Stimulated activated CD8-positive, alpha-beta memory T cell treated with anti-CD3 and anti-CD28 coated beads, Interleukin-15, amount 100 ng/mL, for 1 hour (primary cell): ENCODE measurements at places on chromosomes 4 and X.

DNA sequence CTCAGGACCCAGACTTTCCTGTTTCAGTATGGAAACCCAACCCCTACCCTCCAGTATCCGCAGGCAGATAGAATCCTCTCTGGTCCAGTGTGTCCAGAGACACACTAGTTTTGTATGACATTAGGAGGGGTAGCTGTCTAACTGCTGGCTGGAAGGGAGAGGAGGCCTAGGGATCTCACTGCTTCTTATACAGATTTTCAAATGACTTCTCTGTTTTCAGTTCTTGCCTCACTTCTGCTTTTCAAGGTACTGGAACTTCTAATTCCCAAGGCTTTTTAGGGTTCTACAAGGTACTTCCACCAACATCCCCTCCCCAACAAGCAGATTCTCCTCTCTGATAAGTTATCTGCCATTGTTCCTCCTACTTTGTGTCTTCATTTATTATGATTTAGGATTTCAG lies 6.1 kb downstream of the SGCB start:
- no peak for DNase-seq

DNA sequence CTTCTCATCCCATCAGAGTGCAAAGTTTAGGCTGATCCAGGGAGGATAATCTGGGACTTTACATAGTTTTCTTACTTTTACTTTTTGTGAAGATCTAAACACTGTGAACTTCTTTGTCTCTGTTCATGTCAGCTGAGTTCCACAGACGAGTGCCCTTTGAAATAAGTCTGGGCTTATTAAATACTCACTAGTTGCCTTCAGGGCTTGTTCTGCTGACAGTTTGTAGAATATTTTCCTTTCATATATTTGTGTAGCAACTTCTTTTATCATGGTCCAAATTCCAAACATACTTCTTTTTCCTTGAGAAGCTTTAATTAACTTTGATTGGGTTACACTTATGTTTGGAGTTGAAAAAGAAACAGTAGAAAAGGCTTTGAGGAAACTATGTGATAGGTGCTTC lies 109.6 kb downstream of the SH2D1A start:
- no peak for DNase-seq

- no peak for DNase-seq
Measured at GRCh38 chr4:166822386-166822785, 411.9 kb downstream of the SPOCK3 start.

- DNase-seq = no peak
Measured at GRCh38 chr4:152927737-152928136, 8.4 kb upstream of the FHDC1 start.

DNA sequence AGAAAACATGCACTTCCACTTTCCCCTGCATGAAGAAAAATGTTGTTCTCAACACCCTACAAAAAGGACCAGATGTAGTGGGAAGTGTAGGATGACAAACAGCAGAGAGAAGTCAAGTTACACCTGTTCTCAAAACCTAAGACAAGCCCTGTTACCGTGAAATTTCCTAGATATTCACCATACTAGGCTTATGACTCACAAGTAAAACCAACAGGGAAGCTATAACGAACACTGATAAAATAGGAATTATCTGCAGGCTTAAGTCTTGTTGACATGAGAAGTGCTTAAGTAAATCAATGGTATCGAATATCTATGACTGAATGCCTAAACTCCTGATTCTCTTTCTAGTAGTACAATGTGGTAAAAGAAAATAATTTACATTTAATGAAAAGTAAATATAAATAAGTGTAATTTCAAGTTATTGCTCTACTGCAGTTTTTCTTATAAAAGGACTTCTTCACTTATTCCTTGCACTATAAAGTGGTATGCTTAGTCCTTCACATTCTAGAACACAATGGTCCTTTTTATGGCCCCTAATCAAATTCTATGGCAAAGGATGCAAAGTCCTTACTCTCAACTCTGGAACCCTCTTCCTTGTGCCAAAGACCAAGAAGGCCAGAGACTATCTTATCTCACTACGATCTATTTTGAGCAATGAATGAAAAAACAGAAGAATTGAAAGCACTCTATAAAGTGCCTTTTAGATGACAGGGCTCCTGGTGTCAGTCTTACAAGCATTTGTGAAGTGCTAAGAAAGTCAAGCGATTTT lies 19.6 kb downstream of the AP1S2 start:
- no peak for DNase-seq

DNA sequence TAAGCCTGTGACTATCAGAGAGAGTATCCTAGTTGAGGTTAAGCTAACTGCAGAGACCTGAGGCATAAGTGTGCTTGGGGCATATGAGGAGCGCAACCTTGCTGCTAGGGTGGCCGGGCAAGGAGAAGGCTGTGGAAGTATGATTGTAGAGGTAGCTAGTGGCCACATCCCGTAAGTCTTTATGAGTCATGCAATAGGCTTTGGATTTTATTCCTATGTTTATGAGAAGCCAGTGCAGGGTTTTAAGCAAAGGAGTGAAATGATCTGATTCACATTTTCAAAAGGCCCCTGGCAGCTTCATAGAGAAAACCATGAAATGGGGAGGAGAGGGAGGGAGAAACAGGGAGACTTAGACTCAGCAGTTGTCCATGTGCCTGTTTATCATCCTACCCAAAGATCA lies 92.1 kb upstream of the WDFY3 start:
- no peak for DNase-seq

GRCh38 chrX:74246524-74246923 lies 57.5 kb upstream of the ZCCHC13 start:
- DNase-seq = no peak

DNA sequence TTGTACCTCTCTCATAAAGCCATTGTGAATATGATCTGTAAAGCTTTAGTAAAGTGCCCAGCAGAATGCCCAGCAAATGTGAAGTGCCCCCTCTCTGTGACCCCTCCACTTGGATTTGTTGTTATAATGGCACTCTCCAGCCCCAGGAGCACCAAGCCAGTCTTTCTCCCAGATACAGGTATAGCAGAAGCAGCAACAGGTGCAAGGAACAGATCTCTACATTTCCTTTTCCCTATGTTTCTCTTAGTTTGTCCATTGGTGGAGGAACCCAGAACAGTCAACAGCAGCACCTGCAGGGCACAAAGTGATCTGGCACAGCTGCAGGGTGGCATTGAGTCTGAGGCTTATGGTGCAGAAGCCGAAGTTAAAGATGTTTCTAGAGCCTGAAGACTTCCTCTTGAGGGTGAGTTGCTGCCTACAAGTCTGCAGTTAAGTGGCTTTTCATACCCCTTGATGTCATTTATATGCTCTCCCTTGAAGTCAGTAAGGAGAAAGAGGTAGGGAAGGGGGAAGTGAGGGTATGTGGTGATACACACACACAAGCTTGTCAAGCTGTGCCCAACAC lies 16.1 kb upstream of the CXCL3 start:
- no peak for DNase-seq

GRCh38 chrX:134949271-134949670 lies 41.5 kb upstream of the SMIM10 start:
- DNase-seq = no peak

GRCh38 chrX:39308126-39308525 lies 506.9 kb downstream of the MID1IP1 start:
- no peak for DNase-seq

GRCh38 chr4:56463711-56464110 lies 3.7 kb upstream of the SRP72 start:
- DNase-seq = no peak

- DNase-seq = no peak
Measured at GRCh38 chr4:167100120-167100519, 134.2 kb downstream of the SPOCK3 start.

- no peak for DNase-seq
Measured at GRCh38 chr4:61428950-61429349, 228.8 kb downstream of the ADGRL3 start.

DNA sequence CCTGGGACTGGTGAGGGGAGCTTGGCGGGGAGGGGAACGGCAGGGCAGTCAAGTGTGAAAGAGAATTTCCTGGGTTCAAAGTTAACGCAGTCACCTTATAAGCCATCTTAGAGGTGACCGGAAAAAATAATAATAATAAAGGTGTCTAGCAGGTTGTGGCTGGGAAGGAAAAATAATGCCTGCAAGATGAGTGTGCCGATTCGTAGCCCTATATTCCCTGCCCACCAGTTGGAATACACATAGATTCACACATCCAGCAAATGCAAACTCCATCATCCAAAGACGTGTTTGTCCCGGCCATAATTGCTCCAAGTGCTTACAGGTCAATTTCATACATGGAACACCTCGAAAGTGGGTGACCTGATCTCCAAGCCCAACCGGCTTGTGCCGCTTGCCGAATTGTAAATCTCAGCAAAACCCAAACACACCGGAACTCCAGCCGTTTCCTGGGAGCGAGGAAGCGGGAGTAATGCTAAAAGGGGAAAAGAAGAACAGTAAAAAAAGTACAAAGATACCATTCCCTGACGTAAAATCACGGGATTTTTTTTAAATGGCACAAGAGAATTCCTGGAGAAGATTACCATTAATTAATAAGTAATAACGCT lies 1.3 kb upstream of the FAT1 start:
- no peak for DNase-seq
